ENCODE measurements at places on chromosomes 7 and 10. TPM values are rescaled to one million over a fixed set of nuclear protein-coding genes. Genes with fewer than 3 reads are reported as not detected.

The AKR1C8 gene
- total RNA-seq, result not detected

GRCh38 chr7:4045450-4045849 lies 636.6 kb upstream of the FOXK1 start:
- DNase-seq, result no peak

GRCh38 chr10:112663234-112664125 lies 216.5 kb downstream of the VTI1A start:
- no peak for DNase-seq

DNA sequence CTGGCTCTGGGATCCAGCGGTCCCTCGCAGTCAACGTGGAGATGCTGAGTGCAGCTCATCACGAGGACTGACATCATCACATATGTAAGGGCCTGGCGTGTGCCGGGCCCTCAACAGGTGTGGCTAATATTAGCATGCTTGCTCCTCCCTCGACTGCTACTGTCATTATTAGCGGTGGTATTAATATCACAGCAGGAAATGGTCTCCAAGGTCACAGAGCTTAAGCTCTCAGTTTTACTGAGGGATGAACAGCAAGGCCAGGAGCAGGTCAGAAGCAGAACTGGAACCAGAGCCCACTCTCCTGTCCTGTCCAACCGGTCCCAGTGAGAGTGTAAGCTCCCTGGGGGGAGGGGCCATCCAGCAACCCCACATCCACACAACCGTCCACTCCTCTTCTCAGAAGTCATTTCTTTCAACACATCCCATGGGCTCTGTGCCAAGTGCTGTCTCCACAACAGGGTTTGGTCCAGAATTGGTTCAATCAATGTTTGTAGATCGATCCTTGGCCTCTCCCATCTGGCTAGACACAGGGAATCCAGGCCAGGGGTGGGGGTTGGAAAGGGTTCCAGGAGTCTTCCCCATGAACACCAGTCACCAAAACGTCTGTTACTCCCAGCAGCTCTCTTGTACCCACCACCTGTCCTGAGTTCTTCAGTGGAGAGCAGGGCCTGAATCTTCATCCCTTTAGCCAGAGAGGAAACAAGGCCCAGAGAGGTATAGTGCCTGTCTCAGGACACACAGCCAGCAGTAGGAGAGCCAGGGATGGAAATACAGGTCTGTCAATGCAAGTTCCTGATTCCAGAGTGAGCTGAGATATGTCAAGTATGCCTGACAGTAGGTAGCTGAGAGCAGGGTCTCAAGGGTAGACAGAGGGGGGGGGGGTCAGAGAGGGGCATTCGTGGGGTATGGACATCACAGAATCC lies 45.3 kb upstream of the ZMIZ1 start:
- peak; percentile 41 for DNase-seq

All from body of pancreas (tissue), 4 donors.